Astrocyte of the spinal cord (primary cell): ENCODE measurements at places on chromosomes 5 and 9.

GRCh38 chr9:5593904-5594303 is 35.0 kb upstream of the RIC1 start:
- no peak for DNase-seq

DNA sequence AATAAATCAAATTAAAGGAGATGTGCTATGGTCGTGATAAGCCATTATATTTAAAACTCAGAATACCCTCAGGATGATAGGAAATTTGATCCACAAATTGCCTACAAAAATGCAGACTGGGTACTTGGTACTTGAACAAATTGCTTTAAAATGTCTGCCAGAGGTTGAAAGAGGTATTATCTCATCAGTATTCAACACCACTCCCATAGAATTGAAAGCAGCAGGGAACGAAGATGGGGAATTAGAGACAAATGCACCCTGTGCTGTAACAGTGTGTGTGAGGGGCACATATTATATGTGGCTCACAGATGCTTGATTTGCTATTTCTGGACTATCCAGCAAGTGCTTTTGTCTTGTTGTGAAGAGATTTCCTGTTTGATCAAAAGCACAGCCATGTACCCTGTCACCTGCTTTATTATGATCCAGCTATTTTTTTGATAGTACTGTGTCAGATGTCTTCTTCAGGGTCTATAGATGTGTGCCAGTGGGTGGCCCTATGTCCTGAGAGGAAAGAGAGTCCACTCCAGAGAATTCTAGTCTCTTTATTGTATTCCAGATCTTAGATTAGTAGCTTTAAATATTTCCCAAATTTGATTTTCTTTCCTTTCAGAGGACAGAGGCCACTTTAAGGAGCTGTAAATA is 120.1 kb downstream of the XRCC4 start:
- no peak for DNase-seq

GRCh38 chr9:36315283-36315682 is 57.0 kb upstream of the GNE start:
- no peak for DNase-seq

GRCh38 chr5:142015781-142016533 is 3.1 kb upstream of the GNPDA1 start:
- DNase-seq = peak; percentile 63

DNA sequence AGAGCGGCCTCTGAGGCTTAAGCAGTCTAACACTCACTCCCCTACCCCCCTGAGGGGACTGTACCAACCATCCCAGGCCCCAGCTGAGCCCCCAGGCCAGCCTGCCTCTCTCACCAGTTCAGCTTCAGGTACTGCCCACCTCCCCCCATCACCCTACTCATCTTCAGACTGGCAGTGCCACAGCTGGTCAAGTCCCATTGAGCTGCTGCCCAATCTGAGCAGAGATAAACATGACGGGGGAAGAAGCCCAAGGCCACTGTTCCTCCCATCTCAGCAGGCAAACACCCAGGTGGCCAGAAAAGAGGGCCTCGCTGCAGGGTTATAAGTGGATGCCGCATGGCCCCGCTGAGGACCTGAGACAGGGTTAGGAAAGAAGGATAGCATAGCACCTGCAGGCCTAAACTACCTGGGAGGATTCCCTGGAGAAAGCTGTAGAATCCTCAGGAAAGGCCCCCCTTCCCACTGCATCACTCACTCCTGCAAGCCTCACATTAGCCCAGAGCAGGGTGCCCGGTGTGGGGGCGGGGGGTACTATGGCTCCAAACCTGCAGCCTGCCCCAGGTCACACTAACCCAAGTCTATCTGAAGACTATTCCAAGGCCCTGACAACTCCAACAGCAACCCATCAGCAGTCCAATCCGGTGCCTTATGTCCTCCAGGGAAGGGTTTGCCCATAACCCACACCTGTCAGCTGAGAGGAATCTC is 3.6 kb downstream of the B4GALT1 start:
- DNase-seq = no peak

- no peak for DNase-seq
These were observed 34.8 kb downstream of the VAV2 start for GRCh38 chr9:133957328-133957727.

DNA sequence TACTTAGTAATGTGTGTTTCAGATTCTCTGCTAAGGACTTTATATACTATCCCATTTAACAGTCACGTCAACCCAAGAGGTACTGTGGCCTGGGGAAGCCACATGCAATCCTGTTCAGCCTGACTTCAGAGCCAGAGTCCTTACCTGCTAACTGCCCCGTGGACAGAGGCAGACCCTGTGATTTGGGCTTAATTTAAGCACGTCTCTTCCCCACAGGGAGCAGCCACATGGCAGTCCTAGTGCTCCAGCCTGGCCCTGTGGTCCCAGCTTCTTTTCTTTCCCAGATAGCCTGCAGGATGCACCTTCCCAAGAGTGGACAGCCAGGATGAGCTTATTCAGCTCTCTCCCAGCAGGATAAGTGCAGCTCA is 71.5 kb downstream of the PDE8B start:
- no peak for DNase-seq

GRCh38 chr9:34171753-34172535 is 6.9 kb upstream of the UBAP1 start:
- DNase-seq = no peak
